ENCODE measurements at places on chromosomes 2 and 18. TPM values are rescaled to one million over a fixed set of nuclear protein-coding genes. Genes with fewer than 3 reads are reported as not detected.

DNA sequence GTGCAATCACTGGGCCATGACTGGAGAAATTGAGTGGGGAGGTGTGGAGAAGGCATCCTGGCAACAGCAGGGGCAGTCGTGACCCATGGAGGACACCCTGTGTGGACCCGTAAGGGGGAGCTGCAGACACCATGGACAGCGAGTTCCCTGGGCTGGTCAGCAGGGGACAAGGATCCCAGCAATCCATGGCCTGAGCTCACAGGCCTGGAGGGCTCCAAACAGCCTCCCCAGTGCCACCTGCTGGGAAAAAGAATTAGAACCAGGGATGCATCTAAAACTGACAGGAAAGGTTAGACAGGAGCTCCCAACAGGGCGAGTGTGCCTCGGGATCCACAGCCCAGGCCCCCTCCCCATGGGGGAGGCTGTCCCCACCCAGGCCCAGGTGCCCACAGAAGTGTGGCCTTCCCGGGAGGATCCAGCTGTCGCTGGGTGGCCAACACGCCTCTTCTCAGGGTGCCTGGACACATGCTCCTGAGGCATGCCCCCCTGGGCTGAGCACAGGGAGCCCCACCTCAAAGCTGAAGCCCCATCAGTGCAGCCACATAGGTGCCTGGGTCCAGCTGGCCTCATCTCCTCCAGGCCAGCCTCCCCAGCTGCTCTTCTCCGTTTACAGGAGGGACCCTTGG lies 20.5 kb upstream of the KIF1A start:
- peak; percentile 87 for DNase-seq

The CD8A gene
- total RNA-seq, result 6.2 TPM

The OXER1 gene
- 7.8 TPM for total RNA-seq

The TTN gene
- 3.9 TPM for total RNA-seq
